ENCODE measurements at places on chromosomes 13 and 19. TPM values are rescaled to one million over a fixed set of nuclear protein-coding genes. Genes with fewer than 3 reads are reported as not detected.

DNA sequence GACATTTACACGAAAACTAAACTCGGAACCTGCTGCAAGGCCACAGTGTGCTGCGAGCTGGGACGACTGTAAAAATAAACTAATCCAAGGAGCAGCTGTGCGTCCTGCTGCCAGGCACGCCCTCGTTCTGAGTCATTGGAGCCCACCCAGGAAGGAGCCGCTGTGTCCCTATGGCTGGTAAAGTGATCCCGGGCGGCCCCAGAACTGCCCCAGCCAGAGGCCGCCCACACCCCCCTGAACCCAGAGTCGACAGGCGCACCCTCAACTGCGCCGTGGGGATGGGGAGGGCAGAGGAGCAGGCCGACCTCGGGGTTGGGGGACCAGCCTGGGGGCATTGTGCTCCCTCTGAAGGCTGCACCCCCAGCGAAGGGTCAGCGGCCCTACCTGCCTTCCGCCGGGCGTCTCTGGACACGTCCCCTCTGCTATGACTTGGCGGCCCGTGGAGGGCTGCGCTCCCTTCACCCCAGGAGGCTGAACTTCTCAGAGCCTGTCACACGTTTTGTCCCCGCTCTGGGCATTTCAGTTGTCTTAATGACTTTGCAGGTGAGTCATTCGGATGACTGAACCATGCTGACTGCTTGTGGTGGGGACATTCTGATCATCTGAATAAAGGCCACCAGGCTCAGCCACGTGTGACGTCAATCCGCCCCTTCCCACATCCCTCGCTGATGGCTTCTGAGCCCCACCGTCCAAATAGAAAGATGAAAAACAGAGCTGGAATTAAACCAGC is 42.7 kb downstream of the ADPRHL1 start:
- DNase-seq = peak; percentile 12
- H3K4me1 ChIP-seq = peaks cover 12% of the 10 kb centered on the region
- H3K27ac ChIP-seq = peak overlapping the region; percentile 68
- H3K27me3 ChIP-seq = no peaks in the 10 kb centered on the region
- H3K36me3 ChIP-seq = peaks cover 5% of the 10 kb centered on the region

- H3K36me3 ChIP-seq = peaks cover 6% of the 10 kb centered on the region
- DNase-seq = no peak
- H3K27me3 ChIP-seq = no peaks in the 10 kb centered on the region
- H3K27ac ChIP-seq = no peak overlapping the region
- H3K4me1 ChIP-seq = peaks cover 9% of the 10 kb centered on the region
- H3K4me3 ChIP-seq = no peak overlapping the region
These were observed 15.9 kb upstream of the JUND start for GRCh38 chr19:18297308-18297707.

DNA sequence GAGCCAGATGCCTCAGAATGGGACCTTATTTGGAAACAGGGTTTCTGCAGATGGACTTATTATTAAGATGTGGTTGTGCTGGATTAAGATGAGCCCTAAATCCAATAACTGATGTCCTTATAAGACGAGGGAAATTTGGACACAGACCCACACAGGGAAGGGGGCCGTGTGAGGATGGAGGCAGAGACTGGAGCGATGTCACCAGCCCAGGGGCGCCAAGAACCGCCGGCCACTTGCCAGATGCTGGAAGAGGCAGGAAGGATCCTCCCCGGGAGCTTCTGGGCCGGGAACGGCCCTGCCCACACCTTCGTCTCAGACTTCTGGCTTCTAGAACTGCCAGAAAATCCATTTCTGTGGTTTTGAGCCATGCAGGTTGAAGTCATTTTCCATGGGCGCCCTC is 26.6 kb downstream of the GNG7 start:
- H3K36me3 ChIP-seq = peaks cover 5% of the 10 kb centered on the region
- no peak overlapping the region for H3K27ac ChIP-seq
- no peaks in the 10 kb centered on the region for H3K4me1 ChIP-seq

- peak overlapping the region; percentile 57 for H3K27ac ChIP-seq
- H3K36me3 ChIP-seq = peaks cover 15% of the 10 kb centered on the region
- H3K27me3 ChIP-seq = no peaks in the 10 kb centered on the region
- DNase-seq = no peak
These were observed 49.4 kb downstream of the ZNF91 start for GRCh38 chr19:23345838-23346237.

GRCh38 chr19:33114312-33114711 is 17.6 kb upstream of the WDR88 start:
- no peaks in the 10 kb centered on the region for H3K27me3 ChIP-seq
- H3K4me3 ChIP-seq = no peak overlapping the region
- peak overlapping the region; percentile 12 for H3K27ac ChIP-seq
- DNase-seq = peak; percentile 59
- peaks cover 30% of the 10 kb centered on the region for H3K4me1 ChIP-seq
- H3K36me3 ChIP-seq = peaks cover 52% of the 10 kb centered on the region

- H3K4me3 ChIP-seq = peak overlapping the region; percentile 56
- peaks cover 5% of the 10 kb centered on the region for H3K4me1 ChIP-seq
- H3K27ac ChIP-seq = peak overlapping the region; percentile 66
- no peaks in the 10 kb centered on the region for H3K27me3 ChIP-seq
- peaks cover 42% of the 10 kb centered on the region for H3K36me3 ChIP-seq
These were observed 8.8 kb downstream of the DAZAP1 start for GRCh38 chr19:1416014-1416841.

- H3K27ac ChIP-seq = no peak overlapping the region
- no peaks in the 10 kb centered on the region for H3K4me1 ChIP-seq
- peaks cover 26% of the 10 kb centered on the region for H3K27me3 ChIP-seq
- no peak overlapping the region for H3K4me3 ChIP-seq
- no peaks in the 10 kb centered on the region for H3K36me3 ChIP-seq
These were observed 32.2 kb upstream of the SLC15A1 start for GRCh38 chr13:98784666-98785065.

GRCh38 chr19:14779151-14779550 is 791 bp upstream of the ADGRE2 start:
- no peak for DNase-seq
- H3K36me3 ChIP-seq = peaks cover 13% of the 10 kb centered on the region
- H3K27me3 ChIP-seq = peaks cover 36% of the 10 kb centered on the region
- H3K4me1 ChIP-seq = no peaks in the 10 kb centered on the region

DNA sequence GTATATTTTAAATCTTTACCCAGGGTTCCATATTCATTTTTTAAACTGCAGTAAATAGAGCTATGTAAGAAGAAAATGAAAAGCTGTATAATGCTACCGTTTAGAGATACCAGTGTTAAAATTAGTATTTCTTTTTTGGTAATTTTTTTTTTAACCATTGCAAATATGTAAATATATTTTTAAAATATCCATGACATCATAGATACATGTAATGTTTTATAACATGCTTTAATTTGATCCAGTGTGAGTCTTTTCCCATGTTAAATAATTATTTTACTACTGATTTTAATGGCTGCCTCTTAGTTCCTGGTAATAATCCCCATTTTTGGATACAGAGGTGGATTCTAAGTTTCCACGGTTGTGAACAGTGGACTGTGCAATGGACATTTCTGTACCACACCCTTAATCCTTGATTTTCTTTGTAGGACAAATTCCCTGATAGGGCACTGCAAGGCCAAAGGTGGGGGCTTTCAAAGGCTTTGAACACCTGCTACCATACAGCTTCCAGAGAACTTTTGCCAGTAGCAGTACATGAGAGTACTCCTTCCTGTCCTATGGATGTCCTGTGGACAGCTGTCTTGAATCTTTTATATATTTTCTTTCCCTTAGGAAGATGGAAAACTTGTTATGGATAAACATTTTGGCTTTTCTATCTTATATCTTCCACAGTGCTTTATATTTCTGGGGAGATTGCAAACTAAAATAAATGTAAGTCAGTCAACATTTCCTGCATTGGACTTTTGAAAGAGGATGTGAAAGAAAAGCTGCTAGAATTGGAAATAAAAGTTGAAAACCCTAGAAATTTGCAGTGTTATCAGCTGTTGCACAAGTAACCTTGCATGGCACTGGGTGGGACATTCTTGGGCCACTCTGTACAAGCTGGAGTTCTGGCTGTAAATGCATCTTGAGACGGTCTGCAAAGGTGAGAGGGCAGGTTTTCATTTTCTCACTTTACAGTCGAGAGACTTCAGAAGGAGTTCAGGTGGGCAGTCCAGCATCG is 46.8 kb downstream of the ARHGEF7 start:
- no peaks in the 10 kb centered on the region for H3K27me3 ChIP-seq
- peaks cover 6% of the 10 kb centered on the region for H3K4me1 ChIP-seq
- H3K27ac ChIP-seq = no peak overlapping the region

- no peaks in the 10 kb centered on the region for H3K27me3 ChIP-seq
- no peak for DNase-seq
- no peak overlapping the region for H3K27ac ChIP-seq
- H3K4me1 ChIP-seq = no peaks in the 10 kb centered on the region
These were observed 420.2 kb downstream of the KCTD12 start for GRCh38 chr13:76466043-76466442.

GRCh38 chr13:21399741-21400140 is 59.4 kb downstream of the ZDHHC20 start:
- no peaks in the 10 kb centered on the region for H3K4me1 ChIP-seq
- H3K36me3 ChIP-seq = peaks cover 13% of the 10 kb centered on the region

DNA sequence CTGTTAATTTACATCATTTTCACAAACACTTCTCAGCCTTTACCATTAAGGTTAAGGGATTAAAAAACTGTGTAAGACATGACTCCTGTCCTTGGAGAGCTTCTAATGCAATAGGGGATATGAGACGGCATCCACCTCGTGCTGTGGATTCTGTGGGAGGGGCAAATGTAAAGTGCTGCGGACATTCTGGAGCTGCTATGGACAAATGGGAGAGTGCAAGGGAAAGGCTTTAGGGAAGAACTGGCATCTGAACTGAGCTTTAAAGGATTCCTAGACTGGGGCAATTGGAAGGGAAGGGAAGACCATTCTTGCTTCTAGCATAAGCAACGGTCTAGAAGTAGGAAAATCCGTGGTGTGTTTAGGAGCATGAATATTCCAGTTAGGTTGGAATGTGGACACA is 31.4 kb downstream of the CDADC1 start:
- no peak overlapping the region for H3K27ac ChIP-seq
- H3K4me1 ChIP-seq = no peaks in the 10 kb centered on the region
- H3K27me3 ChIP-seq = no peaks in the 10 kb centered on the region
- no peak for DNase-seq
- H3K36me3 ChIP-seq = no peaks in the 10 kb centered on the region
- no peak overlapping the region for H3K4me3 ChIP-seq

DNA sequence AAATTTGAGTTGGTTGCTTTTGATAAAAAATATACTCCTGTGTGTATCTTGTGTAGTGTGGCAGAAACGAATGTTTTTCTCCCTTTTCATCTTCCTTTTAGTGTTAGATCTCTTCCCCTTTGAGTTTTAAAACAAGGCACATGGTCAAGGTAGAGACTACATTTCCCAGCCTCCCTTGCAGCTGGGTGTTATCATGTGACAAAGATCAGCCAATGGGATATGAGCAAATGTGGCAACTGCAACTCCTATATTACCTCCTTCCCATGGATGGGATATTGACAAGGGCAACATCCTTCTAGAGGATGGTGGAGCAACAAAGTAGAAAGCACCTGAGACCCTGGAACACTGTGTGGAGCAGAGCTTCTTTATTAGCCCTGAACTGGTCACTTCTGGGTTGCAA is 42.4 kb downstream of the ADGRE3 start:
- no peaks in the 10 kb centered on the region for H3K36me3 ChIP-seq
- DNase-seq = peak; percentile 8
- no peak overlapping the region for H3K4me3 ChIP-seq
- H3K27ac ChIP-seq = no peak overlapping the region
- no peaks in the 10 kb centered on the region for H3K4me1 ChIP-seq

Gene STARD13
- 11.3 TPM for total RNA-seq

Gene CYP4F11
- total RNA-seq = 2.6 TPM

Gene OVOL3
- total RNA-seq = not detected

Gene RASGRP4
- total RNA-seq = not detected
